ENCODE measurements at places on chromosomes 13 and 19.
A peak's percentile ranks its signal among the peaks of the same experiment; 100 is the strongest.

- no peak for DNase-seq
Observed at GRCh38 chr13:42654722-42655121, 80.8 kb downstream of the TNFSF11 start.

GRCh38 chr13:48494874-48495273 lies 38.0 kb downstream of the RCBTB2 start:
- no peak for DNase-seq

GRCh38 chr13:21976159-21976558 lies 305.3 kb downstream of the FGF9 start:
- no peak for DNase-seq

DNA sequence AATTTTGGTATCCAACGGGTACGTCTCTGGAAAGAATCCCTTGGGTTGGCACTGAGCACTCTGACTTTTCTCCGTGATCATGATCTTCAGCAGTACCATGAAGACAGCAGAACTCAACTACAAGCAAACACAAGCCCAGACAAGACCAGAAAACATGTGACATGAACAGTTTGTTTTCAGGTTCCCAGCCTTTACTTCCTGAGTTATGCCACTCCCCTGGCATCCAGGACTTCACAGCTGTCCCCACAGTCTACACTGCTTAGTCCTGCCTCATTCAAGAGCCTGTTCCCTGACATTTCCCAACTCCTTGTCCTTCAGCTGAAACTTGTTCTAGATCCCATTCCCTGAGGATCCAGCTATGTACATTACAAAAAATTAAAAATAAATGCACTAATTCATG lies 4.9 kb upstream of the N4BP2L1 start:
- no peak for DNase-seq

DNA sequence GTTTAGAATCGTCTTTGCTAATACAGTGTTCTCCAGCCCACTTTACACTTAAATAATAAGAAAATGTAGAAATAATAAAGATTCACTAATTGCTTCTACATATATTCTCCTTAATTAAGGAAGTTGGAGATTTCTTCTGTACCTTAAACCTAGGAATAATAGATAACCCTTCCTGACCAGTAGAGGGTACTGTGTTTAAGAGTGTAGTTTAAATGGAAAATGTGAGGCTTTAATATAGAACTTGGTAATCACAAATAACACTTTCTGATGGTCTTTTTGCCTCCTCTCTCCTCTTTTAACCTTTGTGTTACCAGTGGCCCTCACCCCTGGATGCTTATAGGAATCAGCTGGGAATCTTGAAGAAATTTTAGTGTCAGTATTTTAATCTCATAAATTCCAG lies 20.7 kb downstream of the POMP start:
- DNase-seq: no peak

GRCh38 chr19:618674-619285 lies 14.6 kb downstream of the POLRMT start:
- no peak for DNase-seq

DNA sequence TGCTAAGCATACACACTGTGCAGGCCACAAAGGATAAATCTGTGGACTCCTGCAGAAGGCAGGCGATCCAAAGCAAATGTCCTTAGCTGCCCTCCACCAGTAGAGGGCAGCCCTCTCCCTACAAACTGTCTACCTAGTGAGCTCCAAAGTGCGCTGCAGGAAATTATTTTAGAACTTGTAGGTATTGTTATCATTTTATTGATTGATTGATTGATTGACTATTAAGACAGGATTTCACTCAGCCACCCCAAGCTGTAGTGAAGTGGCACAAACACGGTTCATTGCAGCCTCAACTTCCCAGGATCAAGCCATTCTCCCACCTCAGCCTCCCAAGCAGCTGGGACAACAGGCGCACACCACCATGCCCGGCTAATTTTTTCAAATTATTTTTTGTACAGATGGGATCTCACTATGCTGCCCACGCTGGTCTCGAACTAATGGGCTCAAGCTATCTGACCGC lies 37.3 kb downstream of the RNF6 start:
- DNase-seq: peak; percentile 47

DNA sequence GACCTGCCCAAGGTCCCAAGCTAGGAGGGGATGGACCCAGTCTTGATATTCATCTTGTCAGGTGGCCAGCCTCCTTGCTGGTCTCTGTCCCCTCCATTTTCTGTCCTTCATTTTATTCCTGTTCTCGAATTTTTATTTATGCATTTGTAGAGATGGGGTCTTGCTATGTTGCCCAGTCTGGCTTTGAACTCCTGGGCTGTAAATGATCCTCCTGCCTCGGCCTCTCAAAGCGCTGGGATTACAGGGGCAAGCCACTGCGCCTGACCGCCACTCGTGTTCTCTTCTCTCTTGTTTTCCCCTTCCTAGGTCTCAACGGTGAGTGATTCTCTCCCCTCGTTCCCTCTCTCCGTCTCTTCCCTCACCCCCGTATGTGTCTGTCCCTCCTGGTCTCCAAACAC lies 10.6 kb upstream of the TPRX2 start:
- DNase-seq: no peak

DNA sequence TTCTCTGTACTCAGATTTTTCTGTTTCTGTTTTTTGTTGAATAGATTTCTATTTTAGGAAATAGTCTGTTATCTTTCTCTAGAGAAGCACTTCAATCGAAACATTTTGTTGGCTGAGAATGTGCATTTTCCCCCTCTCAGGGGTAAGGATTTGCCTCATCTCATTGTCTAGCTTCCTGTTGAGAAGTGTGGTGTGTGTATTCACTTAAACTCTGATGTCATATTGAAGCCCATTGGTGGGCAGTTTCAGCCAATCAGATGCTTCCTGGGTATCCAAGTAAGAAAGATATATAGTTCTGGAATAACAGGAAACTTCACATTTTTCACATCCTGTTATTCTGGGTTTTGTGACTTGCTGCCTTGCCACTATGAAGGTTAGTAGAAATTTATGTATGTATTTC lies 87.6 kb downstream of the ARHGEF7 start:
- no peak for DNase-seq

DNA sequence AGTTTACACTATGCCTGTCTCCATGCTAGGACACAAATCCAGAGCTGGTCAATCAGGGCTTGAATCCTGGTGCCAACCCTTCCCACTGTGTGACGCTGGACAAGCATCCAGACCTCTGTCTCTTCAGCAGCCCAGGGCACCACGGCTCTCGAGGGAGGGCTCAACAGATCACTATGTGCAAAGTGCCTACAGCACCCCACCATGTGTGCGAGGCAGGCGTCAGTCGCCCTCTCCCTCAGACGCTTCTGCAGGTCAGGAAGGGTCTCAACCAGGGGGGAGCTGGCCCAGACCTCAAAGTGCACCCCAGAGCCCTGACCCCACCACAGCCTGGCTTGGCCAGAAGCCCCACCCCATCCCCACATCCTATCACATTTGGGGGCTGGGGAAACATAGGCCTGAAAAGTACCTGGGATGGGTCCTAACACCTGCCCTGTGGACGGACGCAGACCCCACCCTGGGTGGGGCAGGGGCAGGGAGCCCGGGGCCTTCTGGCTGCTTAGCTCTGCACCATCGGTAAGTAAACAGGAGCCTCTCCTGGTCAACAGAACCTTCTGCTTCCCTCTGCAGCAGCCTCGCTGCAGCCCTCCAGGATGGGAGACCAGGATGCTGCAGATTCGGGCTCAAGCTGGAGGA lies 2.9 kb upstream of the C2CD4C start:
- no peak for DNase-seq

GRCh38 chr19:4379383-4380253 lies 20.7 kb downstream of the SH3GL1 start:
- no peak for DNase-seq
